Renal cortex interstitium (tissue), 15 donors: ENCODE measurements at places on chromosomes 1 and 21. TPM values are rescaled to one million over a fixed set of nuclear protein-coding genes. Genes with fewer than 3 reads are reported as not detected.

The INTS3 gene
- 155 TPM for polyA plus RNA-seq

The ZNF281 gene
- 23.6 TPM for polyA plus RNA-seq

The WLS gene
- 143 TPM for polyA plus RNA-seq

The CELA2B gene
- polyA plus RNA-seq = 0.32 TPM

The CASQ2 gene
- 0.48 TPM for polyA plus RNA-seq

The PTPN14 gene
- 43.5 TPM for polyA plus RNA-seq

The CD53 gene
- polyA plus RNA-seq = 7.9 TPM

The KRTAP7-1 gene
- polyA plus RNA-seq = not detected

The MYOG gene
- polyA plus RNA-seq = 0.20 TPM

The CAMTA1 gene
- polyA plus RNA-seq = 88.0 TPM

The MAD2L2 gene
- 44.7 TPM for polyA plus RNA-seq

The CFAP45 gene
- polyA plus RNA-seq = 3.0 TPM

The FUCA1 gene
- 37.4 TPM for polyA plus RNA-seq

The SPRR2E gene
- not detected for polyA plus RNA-seq

The ARHGEF10L gene
- polyA plus RNA-seq = 47.3 TPM

The CFAP57 gene
- polyA plus RNA-seq = 4.0 TPM

The SPRR3 gene
- not detected for polyA plus RNA-seq

The EXTL2 gene
- polyA plus RNA-seq = 56.0 TPM

The TAF12 gene
- 26.0 TPM for polyA plus RNA-seq

The ACTL8 gene
- polyA plus RNA-seq = not detected

The OLIG2 gene
- not detected for polyA plus RNA-seq

The TFF2 gene
- polyA plus RNA-seq = not detected

The MFAP2 gene
- polyA plus RNA-seq = 195 TPM
